Testis (tissue), 5 donors: ENCODE measurements at places on chromosomes 1 and 21. TPM values are rescaled to one million over a fixed set of nuclear protein-coding genes. Genes with fewer than 3 reads are reported as not detected.

DNA sequence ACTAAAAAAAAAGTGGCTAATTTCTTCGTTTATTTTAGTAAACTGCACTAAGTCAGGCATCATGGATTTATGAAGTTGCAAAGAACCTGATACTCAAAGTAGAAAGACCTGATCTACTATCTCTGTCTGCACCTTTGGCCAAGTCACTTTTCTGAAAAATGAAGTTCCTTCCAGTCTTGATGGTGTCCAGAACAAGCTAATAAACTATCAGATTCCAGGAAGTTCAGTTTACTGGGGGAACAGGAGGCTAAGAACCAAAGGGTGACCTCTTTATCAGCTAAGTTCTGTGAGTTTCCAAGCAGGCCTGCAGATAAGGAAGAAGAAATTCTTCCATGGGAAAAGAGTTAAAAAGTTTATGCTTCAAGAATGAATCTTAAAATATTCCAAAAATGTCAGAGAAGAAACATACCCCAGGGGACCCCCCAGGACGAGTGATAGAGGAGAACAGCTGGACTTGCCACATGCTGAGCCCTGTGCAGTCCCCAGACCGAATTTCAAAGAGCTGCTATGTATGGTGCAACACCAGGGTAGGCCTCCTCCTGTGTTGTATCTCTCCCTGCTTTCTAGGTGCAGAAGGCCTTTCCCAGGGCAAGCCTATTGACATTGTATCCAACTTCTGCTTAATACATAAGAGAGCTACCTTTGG, 72.8 kb upstream of the FGGY start:
- H3K27me3 ChIP-seq: no peaks in the 10 kb centered on the region
- no peak overlapping the region for H3K4me3 ChIP-seq

The CAMTA1 gene
- 119 TPM for total RNA-seq

DNA sequence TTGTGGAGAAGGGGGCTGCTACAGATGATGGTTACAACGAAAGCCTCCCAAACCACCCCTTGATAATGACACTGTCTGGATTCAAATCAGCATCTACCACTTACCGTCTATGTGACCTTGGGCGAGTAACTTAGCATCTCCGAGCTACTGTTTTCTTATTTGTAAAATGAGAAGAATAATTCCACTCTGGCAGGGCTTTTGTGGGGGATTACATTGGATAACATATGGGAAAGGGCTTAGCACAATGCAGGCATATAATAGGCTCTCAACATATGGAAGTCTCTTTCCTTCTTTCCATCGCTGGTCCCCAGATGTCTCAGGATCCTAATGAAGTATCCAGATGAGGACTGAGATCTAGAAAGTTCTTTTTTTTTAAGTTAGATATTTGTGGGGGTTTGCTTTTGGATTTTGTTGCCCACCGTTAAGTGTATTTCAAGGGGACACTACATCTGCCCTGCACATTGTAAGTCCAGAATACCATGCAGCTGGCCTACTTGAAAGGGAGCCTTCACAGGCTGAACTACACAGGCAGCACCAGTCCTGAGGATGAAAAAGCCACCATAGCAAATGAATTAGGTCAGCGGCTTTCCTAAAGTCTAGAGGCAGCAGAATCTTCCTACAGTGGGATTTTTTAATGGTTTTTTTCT, 172.2 kb upstream of the IRF2BP2 start:
- no peak overlapping the region for H3K4me3 ChIP-seq
- no peak for DNase-seq
- no peaks in the 10 kb centered on the region for H3K4me1 ChIP-seq
- no peak overlapping the region for H3K27ac ChIP-seq

- peaks cover 13% of the 10 kb centered on the region for H3K4me1 ChIP-seq
- no peaks in the 10 kb centered on the region for H3K27me3 ChIP-seq
- no peaks in the 10 kb centered on the region for H3K36me3 ChIP-seq
- no peak overlapping the region for H3K4me3 ChIP-seq
- H3K27ac ChIP-seq: no peak overlapping the region
These were observed 21.6 kb upstream of the RGL1 start for GRCh38 chr1:183783342-183783741.

The SLC37A1 gene
- total RNA-seq: 24.3 TPM
